Nucleus accumbens (tissue), 56 donors: ENCODE measurements at places on chromosomes 4 and X.

- DNase-seq: no peak
These were observed 533.1 kb upstream of the TENM3 start for GRCh38 chr4:181710143-181710542.

GRCh38 chr4:112747036-112747435, 110.1 kb downstream of the LARP7 start:
- no peak for DNase-seq

GRCh38 chr4:113444386-113444785, 317.2 kb downstream of the CAMK2D start:
- DNase-seq: no peak

DNA sequence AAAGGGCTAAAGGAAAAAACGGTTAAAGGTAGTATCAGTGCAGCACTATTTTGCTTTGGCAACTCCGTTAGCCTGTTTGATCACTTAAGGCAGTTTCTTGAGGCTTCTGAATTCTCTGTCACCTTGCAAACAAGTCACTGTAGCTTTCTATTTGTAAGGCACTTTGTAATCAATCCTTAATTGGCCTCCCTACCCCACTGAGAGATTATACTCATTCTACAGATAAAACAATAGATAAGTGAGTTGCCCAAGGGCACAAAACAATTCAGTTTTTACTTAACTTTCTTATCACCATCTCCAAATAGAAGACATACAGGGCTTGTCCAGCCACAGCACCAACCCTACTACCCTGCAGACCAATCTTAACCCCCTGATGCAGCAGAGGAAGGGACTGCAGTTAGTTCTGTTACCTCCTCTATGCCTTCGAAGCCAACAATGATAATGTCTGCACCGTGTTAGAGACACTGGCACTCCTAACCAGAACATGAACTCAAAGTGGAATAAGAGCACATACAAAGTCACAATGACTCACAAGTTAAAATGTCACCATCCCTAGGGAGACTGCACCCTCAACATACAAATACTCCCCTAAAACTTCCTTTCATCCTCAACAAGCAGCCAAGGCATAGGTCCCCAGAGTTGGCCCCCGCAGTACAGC, 1.7 kb downstream of the TMEM185A start:
- DNase-seq: no peak

- no peak for DNase-seq
These were observed 33.3 kb upstream of the HPF1 start for GRCh38 chr4:169791062-169791461.
